A549 treated with Mapracorat at 1 μM for 4 hours (cell line): ENCODE measurements at places on chromosomes 5 and 9. TPM values are rescaled to one million over a fixed set of nuclear protein-coding genes. Genes with fewer than 3 reads are reported as not detected.

The CNTNAP3 gene
- total RNA-seq: 6.4 to 10.4 TPM (median 8.8 TPM) in 5 replicates

The APC gene
- 6.0 to 10.6 TPM (median 9.7 TPM) in 5 replicates for total RNA-seq

The CXCL14 gene
- 0.09 to 0.24 TPM (median 0.17 TPM) in 3 of 5 replicates, not detected in the others for total RNA-seq

The SLC9A3 gene
- total RNA-seq: 1.9 to 2.8 TPM (median 2.1 TPM) in 5 replicates

The FBXL7 gene
- 1.2 to 1.5 TPM (median 1.5 TPM) in 5 replicates for total RNA-seq

The PCDHGB1 gene
- 1.3 to 2.0 TPM (median 1.9 TPM) in 5 replicates for total RNA-seq

The POU5F2 gene
- 0.02 TPM in 1 of 5 replicates, not detected in the others for total RNA-seq

The MLANA gene
- total RNA-seq: not detected in 5 replicates

The SHLD3 gene
- 1.9 to 2.8 TPM (median 2.0 TPM) in 5 replicates for total RNA-seq

The P4HA2 gene
- total RNA-seq: 42.0 to 49.8 TPM (median 49.1 TPM) in 5 replicates

The INSL6 gene
- not detected in 5 replicates for total RNA-seq
